ENCODE measurements at places on chromosomes 2 and 18.

DNA sequence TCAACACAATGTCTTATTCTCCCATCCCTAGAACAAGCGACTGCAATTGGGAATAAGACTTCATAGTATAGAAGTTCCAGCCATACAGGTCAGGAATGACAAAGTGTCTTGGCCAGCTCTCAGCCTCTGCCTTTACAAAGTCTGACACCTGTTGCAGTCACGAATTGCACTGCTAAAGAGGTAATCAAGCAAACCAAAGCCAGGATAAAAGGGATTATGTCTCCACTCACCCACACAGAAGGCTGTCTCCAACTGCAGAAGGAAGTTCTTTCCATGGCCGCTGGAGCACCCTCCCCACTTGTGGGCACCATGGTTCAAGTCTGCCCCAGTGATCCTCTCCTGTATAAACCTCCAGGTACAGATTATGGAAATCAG lies 114.8 kb upstream of the PKDCC start:
- DNase-seq: no peak

GRCh38 chr18:25434745-25435144 lies 82.8 kb upstream of the ZNF521 start:
- no peak for DNase-seq

DNA sequence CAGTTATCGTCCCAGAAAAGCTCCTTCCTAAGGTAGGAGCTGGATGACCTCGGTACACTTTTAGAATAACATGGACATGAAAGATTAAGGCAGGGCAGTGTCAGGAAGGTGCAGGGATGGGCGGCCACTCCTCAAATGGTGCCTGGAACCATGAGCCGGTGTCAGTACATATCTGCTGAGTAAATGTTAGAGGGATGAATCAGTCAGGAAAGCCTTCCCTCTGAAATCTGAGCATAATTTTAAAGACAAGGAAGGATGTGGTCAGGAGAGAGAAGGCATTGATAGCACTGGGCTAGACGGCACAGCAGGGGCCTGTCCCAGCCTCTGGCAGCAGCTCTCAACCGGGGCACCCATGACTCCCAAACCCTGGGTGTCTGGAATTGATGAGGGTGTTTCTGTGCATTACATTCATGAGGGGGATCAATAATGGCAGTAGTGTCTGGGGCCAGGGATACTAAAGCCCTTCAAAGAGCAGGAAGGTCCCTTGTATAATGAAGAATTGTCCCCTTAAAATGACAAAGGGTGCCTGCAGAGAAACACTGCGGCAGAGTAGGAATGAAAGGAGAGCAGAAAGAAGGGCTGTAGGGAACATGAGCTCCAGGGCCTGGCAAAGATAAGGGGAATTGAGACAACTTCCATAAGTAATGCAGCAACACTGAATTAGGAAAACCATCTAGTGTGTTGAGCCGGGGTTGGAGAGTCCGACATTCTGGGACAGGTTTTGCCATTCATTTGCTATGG lies 162.3 kb upstream of the REV1 start:
- DNase-seq: no peak

DNA sequence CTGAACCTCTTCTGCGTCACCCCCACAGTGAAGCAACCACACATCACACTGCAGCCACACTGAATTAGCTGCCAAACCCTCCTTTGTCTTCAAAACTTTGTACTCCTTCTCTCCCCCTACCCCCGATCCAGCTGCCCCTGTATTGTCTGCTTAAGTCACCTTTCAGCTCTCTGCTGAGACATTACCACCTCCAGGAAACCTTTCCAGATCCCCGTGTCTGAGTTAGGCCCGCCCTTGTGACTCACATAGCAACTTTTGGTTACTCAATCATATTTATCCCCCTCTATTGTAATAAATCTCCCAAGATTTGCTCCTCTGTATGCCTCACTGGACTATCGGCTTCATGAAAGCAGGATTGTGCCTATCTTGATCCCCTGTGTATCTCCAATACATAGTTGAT lies 82.8 kb upstream of the CDCA7 start:
- DNase-seq: no peak

DNA sequence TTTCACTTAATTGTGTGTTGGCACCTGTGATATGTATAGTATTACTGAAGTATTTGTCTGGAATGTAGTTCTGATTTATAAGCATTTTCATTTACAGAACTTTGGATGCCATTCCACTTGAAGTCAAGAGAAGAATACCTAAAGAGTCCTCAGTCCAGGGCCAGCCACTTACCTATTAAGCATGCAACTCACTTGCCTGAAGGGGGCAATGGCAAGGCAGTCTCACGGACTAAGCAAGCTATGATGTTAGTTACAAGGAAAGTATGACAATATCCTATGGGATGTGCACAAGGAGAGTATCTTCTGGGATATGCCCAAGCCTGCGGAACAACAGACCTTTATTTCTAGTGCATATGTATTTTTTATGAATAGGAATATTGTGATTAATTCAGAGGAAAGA lies 369.4 kb upstream of the GCFC2 start:
- DNase-seq: no peak

GRCh38 chr2:10441948-10442347 lies 6.2 kb downstream of the ODC1 start:
- no peak for DNase-seq

DNA sequence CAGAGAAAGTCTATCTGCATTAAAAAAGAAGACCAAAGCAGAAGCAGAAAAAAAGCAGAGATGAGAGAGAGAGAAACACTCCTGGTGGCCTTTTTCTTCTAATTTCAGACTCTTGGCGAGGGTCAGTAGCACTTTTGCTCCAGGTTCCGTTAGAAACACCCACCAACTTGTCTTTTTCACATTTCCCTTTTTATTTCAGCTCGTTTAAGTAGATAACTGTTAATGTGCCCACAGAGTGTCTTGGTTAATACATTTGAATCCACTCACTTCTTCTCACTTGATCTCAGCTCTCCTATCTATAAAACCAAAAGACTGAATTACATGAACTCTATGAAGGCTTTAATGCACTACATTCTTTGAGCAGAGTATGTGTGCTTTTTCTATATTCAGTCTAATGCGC lies 63.1 kb downstream of the AAK1 start:
- DNase-seq: no peak

- no peak for DNase-seq
Measured at GRCh38 chr18:11826836-11827235, 24.4 kb upstream of the CHMP1B start.

DNA sequence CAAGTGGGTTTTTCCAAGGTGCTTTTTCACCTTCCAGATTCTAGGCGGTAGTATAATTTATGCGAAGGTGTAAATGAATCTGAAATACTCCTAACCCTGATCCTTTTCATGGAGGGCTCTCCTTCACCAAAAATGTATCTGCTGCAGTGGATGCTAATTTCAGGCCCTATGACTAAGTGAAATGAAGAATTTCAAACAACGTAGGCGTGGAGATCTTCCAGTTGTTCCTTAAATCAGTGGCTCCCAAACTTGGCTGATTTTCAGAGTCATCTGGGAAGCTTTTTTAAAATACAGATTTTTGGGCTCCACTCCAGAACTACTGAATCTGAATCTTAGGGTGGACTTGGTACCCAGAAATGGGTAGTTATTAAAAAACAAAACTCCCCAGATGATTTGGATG lies 5.5 kb downstream of the GCKR start:
- no peak for DNase-seq

GRCh38 chr2:162196638-162197037 lies 44.6 kb upstream of the GCG start:
- no peak for DNase-seq

DNA sequence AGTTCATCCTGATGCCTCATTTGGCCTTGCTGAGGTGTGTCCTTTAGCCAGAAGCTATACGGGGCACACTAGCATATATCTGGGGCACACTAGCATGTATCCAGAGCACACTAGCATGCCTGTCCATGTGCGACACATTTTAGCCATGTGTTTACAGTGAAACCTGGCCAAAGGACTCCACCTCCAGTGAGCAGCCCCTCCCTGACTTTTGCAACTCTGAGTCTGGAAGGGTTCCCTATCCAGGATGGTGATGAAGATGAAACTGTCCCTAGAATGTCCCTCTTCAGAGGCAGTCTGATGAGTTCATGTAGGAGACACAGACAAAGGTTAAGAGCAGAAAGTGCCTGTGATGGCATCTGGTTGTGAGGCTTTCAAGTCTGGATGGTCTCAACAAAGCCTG lies 61.4 kb upstream of the LGALSL start:
- DNase-seq: no peak

DNA sequence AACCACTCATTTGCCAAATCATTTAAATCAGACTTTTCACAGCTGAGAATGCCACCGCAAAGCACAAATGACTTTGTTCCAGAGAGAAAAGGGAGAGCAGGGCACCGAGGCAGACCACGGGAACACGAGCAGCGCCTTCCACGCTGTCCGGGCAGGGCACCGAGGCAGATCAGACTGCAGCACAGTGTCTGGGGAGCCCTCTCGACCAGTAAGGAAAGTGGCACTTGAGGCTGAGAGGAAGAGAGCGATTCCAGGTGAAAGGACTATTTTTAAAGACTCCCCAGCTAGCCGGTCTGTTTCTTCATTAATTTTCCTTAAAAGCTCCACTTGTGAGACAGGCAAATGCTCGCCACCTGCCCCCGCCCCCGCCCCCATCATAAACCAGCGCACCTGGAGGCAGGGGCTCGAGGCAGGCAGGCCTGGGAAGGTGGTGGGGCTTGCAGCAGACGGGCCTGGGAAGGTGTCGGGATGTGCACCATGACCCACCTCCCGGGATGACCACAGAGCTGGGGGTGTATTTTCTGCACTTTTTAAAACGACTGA lies 80.9 kb upstream of the CTDP1 start:
- DNase-seq: peak; percentile 18

GRCh38 chr2:149616681-149617456 lies 29.3 kb upstream of the MMADHC start:
- DNase-seq: no peak

DNA sequence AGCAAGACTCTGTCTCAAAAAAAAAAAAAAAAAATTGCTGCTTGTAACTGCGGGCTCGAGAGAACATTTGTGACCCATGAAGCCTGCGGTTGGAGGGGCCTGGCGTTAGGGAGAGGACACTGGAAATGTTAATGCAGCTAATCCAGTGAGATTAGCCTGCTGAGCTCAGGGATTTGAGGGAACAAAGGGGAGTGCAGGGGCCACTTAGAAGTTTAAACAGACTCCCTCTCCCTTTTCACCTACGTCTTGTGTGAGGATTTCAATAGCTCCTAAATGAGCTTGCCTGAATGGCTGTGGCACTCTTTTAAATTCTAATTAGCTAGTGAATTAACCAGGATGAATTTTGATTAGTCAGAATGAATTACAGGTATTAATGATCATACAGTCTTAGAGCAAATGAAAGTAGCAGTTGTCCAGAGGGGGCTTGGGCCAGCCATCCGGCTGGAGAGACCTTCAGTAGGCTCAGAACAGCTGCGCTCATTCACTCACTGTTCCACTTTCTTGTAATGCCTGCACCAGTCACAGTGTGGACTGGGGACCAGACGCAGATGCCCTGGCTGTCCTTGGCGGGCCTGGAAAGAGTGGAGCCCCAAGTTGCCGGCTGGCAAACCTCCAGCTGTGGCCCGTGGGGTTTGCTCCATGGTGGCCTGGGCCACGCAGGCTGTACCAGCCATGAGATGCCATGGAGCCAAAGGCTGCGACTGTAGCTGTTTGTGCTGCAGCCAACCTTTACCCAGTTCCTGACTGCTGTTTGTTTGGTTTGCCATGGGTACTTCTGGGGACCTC lies 20.8 kb downstream of the LDLRAD4 start:
- DNase-seq: no peak

DNA sequence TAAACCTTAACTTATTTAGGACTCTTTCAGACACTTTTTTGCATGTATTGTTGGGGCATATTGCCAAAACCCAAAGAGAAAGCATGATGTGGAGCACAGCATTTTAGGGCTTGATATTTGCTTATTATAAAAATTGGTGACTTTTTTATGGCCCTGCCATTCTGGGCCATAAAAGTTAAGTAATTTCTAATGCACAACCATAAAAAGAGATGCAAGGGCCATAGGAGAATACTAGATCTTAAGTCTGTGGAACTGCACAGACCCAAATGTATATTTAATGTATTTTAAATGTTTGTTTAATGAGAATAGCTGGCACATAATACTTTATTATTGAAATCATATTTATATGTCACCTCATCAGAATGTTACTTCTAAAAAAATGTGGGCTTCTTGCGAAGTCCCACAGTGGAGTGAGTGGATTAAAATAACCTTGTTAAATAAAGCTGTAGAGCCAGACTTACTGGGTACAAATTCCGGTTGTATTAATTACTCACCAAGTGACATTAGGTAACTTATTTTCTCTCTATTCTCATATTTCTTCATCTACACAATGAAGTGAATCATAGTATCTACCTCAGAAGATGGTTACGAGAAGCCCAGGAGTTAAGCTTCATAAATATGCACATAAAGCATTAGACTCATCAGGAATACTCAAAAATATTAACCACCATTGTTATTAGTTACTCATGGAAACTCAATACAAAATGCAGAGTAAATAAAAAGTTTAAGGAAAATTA lies 52.2 kb downstream of the HNMT start:
- no peak for DNase-seq

- DNase-seq: no peak
Measured at GRCh38 chr2:138447889-138448570, 53.5 kb upstream of the SPOPL start.

DNA sequence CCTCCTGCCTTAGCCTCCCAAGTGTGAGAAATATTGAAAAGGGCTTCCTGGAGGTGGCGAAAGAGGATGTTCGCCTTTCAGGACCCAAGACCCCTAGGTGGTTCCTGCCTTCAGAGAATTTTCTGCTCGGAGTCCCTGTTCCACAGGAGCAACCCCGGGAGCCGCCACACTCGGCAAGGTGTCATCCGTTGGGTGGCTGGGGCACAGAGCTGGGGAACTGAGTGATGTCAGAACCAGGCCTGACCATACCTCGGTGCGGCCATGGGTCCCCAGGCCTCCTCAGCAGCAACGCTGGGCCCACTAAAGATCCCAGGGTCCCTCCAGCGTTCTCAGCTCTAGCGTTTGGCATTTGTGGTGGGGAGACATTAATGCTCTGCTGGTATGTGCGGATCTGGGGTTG lies 23.7 kb upstream of the TAF1B start:
- DNase-seq: no peak

DNA sequence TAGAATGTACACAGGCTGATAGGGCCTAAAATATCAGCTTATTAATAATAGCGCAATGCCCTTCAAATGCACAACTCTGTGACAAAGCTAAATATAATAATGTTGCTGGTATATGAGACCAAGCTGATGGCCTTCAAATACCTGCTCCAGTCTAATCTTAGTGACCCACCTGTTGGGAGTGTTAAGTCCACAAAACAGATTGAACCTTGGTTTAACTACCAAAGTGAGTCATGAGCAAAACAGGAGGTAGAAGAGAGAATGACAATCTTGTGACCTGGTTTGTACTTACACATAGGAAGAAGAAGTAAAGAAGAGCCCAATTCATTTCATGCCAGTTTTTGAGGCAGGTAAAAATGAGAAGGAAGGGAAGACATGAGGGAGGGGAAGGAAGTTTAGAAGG lies 295.0 kb downstream of the NR4A2 start:
- no peak for DNase-seq
